Stimulated activated CD4-positive, alpha-beta T cell treated with anti-CD3 and anti-CD28 coated beads, Interleukin-15, amount 100 ng/mL, for 48 hours (primary cell): ENCODE measurements at places on chromosomes 3 and 15.

GRCh38 chr3:10517627-10518026 is 12.2 kb upstream of the ATP2B2 start:
- no peak for DNase-seq

DNA sequence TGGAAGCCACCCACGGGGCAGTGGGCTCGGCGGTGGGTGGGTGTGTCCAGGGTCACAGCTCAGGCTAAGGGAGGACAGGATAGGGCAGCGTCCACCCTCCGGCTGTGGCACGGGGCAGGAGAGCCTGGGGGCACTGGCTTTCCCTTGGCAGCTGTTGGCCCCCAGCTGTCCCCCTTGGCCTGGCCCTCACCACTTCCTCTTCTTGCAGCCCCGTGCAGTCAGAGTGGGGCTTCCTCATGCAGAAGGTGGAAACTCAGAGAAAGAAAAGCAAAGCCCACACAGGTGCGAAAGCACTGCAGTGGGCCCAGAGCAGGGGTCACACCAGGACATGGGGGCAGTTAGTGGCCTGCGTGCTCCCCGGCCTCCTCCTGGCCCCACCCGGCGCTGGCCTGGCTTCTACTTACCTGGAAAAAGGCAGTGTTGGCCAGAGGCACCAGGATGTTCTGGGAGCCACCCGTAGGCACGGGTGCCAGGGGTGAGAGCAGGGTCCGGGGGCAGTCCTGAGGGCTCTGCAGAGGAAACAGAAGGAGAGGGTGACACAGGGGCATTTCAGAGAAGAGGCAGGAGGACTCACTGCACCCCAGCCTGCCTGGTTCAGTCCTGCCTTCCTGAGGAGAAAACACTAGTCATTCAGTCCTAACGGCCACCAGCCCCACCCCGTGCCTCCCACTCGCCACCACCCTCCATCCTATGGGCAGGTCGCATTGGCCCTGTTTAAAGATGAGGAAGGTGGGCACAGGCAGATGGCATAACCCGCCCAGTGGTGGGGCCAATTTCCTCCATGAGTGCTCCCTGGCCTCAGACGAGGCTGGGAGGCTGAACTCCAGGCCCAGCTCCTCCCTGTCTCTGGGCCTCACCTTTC is 28.3 kb downstream of the PLXND1 start:
- DNase-seq = no peak

DNA sequence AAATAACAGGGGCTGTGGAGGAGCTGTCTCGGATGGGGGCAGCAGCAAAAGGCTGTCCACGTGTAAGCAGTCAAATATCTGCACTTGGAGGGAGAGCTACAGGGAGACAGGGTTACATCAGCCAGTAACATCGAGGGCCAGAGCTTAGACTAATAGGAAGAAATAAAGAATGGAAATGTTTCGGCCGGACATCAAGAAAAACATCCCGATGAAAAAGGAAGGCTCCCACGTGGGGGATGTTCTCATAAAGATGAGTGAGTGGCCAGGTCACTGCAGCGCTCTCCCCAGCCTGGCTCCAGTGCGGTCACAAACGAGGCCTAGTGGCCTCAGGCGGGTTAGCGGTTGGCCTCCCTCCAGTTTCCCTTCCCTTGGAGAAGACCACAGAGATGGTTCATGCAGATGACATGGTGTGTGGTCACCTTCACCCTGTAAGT is 56.1 kb upstream of the WNT5A start:
- DNase-seq = no peak

DNA sequence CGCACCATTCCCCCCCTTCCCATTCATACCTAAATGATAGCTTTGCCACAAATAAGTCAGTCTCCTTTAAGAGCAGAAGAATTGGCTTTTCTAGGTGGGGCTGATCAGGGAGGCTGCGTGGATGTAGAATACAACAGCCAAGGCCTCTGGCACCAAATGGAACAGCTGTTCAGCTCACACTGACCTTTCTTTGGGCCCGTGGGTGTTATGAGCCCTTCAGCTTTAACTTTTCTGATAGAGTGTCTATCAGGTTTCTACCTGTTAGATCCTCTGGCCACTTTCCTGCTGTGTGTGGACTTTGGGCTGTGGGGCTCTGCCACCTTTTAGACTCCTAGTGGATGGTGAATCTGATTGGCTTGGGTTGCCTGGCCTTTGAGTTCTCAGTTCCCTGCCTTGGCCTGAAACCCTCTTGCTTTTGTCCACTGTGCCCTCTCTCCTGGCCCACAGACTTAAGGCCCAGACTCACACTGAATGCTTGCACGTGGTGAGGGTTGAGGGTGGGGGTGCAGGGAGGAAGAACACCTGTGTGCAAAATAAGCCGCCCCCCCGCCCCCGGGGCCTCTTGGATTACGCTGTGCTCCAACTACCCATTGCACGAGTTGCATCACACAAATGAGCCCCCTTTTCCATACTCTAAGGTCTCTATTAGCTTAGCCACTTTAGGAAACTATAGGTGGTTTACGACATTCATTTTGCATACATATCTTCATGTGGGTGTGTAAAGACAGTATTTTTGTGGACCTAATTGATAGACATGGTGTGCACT is 1.3 kb upstream of the RFX7 start:
- DNase-seq = peak; percentile 38

- DNase-seq = no peak
These were observed 6.9 kb upstream of the CFAP20DC start for GRCh38 chr3:59056706-59057105.

GRCh38 chr3:85355572-85355971 is 396.8 kb downstream of the CADM2 start:
- no peak for DNase-seq

DNA sequence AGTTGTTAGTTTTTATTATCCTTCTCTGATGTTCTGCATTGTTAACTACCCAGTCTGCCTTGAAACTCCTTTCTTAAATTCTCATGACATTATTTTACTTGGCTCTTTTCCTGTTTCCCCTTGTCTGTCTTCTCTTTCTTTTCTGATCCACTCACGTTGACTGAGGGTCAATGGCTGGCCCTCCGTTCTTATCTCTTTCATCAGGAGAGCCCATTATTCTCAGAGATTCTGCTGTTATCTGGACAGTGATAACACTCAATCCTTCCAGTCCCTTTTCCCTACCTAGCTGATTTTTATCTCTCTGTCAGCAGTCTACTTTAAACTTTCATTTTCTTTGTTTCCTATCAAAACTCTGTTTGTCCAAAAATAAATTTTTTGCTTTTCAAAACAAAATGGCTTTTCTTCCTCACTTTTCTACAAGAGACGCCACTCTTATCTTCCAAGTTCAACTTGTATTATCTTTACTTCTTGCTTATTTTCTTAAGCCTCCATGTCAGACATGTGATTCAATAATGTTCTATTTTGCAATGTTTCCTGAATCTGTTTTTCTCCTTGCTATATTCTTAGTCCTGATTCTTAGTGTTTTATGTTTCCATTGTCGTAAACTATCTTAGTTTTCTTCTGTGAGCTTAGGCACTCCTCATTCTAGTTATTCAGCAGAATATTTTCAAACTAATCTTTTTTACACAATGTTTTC is 120.2 kb downstream of the NEDD4 start:
- no peak for DNase-seq

GRCh38 chr3:124837730-124838186 is 49.4 kb downstream of the ITGB5 start:
- DNase-seq = no peak

GRCh38 chr3:128382221-128382807 is 84.4 kb downstream of the DNAJB8 start:
- no peak for DNase-seq

GRCh38 chr3:53939086-53939582 is 47.5 kb upstream of the SELENOK start:
- DNase-seq = no peak

GRCh38 chr15:62544446-62544845 is 379.4 kb upstream of the C2CD4B start:
- no peak for DNase-seq

GRCh38 chr15:83475551-83475950 is 28.4 kb downstream of the SH3GL3 start:
- DNase-seq = no peak

- no peak for DNase-seq
These were observed 21.7 kb downstream of the DAZL start for GRCh38 chr3:16583551-16583950.

- DNase-seq = no peak
These were observed 32.8 kb upstream of the FAM107A start for GRCh38 chr3:58609990-58610389.

DNA sequence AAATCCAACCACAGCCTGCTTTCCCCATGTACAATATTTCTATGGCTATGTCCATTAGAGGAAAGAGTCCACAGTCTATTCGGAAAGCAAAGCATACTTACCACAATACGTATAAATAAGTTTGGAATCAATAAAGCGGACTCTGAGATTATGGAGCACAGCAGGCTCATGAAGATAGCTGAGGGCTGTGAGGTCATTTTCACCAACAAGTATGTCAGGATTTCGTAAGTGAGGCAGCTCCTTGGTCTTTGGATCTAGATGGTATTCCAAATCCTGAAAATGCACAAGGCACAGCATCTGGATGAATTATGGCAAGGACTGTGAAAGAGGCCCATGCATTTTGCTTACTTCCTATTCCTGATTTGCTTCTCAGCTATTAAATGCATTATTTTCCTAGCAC is 100.4 kb downstream of the MYO5A start:
- no peak for DNase-seq

- DNase-seq = no peak
These were observed 33.9 kb upstream of the TMCO5A start for GRCh38 chr15:37900326-37901221.

DNA sequence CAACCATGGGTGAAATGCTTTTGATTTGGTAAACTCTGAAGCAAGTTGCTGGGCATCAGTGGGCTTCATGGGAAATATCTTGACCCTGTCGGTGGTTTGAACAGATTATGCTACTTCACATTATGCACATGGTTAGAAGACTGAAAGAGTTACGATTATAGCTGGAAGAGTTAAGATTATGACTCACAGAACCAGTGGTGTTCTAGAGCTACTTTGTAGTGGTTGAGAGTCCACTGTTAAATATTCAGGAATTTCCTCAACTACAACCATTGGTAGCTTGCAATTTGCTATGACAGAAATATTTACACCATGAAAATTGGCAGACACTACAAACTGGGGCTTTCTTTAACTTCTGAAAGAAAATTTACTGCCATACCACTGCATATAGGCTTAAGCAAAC is 99.3 kb downstream of the GADL1 start:
- no peak for DNase-seq

GRCh38 chr3:113086560-113087461 is 96.0 kb downstream of the GTPBP8 start:
- DNase-seq = no peak

DNA sequence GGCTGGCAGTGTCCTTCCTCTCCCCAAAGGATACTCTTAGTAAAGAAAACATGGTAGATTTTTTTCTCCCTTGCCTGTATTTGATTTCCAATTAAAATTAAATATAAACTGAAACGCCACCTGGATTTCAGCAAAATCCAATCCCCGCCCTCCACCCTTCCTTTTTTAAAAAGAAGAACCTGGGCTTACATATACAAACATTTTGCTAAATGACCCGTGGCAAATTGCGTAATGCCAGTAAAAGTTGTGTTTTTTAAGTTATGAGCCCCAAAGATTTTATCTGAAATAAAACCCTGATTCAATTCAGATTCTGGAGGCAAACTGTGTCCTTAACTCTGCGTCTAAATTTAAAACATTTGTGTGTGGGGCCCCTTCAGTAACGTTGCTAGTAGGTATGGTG is 403.0 kb downstream of the FOXP1 start:
- no peak for DNase-seq

- DNase-seq = no peak
These were observed 37.6 kb downstream of the SPTSSB start for GRCh38 chr3:161333696-161334095.

- DNase-seq = no peak
These were observed 421.0 kb upstream of the CNTN4 start for GRCh38 chr3:1677576-1678156.

DNA sequence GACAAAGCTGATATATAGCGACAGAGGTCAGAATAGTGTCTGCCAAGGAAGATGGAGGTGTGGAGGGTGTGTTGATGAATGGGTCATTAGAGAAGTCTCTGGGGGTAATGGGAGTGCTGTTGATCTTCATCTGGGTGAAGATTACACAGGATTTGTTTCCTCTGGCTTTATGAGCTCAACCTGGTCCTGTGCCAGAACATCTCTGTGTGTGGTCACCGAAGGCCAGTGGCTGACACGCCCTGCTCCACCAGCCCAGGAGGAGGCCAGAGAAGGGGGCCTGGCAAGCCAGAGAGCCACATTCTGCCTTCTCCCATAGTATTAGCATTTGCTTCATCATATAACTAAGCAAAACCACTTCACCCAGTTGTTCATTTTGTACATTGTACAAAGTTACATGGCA is 121.1 kb downstream of the ZNF621 start:
- DNase-seq = no peak

DNA sequence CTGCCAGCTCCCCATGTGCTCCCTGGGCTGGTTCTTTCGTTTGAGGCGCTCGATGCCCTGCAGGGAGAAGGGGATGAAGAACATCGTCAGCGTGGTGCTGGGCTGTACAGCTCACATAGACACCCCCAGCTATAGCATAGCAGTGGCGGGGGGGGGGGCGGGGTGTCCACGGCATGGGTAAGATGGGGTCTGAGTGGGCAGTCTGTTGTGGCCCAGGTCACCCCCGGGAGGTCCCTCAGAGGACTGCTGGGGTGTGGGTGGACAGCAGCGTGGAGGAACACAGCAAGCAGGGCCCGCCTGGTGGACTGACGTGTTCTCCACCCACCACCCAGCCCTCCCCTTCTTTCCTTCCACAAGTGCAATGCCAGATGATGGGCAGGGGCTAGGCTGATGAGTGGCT is 43.7 kb downstream of the TGM4 start:
- no peak for DNase-seq

- DNase-seq = no peak
These were observed 55.0 kb upstream of the CHD2 start for GRCh38 chr15:92845126-92845508.

DNA sequence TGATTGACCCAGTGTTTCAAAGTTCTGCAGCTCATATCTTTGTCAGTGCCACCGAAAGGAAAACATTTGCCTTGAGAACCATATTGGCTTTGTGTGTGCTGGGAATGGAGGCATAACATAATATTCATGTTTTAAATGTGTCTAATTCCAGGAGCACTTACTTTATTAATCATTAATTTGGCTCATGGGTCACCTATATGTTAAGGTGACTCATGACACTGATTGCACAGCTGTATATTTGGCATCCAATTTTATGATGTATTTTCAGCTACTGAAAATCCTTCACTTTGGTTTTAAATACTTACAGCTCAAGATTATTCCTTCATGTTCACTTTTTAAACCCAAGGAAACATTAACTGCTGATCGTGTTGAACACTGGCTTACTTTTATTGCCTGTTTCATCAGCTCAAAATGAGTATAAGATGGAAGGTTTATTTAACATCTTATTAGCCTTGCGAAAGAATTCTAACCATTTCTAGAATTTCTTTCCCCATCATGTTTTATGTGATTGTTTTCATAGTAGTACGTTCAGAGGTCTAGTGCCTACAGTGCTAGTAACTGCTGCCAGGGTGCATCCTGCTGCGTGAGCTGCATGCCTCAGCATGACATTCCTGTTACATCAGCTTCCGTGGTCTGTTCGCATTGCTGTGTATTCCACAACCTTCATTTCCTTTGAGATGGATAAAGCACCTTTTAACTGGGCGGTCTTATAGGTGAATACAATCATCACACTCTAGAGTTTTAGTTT is 63.7 kb downstream of the LRCH3 start:
- DNase-seq = no peak
